ENCODE measurements at places on chromosomes 12 and 14.

- DNase-seq: no peak
These were observed 18.9 kb upstream of the CMKLR1 start for GRCh38 chr12:108357834-108358579.

- no peak for DNase-seq
These were observed 1.7 kb downstream of the CREBL2 start for GRCh38 chr12:12613344-12613743.

GRCh38 chr12:123546281-123546680, 12.8 kb upstream of the RILPL1 start:
- DNase-seq: no peak

- DNase-seq: no peak
These were observed 319.7 kb downstream of the MED13L start for GRCh38 chr12:115957686-115958290.

GRCh38 chr12:85657251-85657650, 179.0 kb downstream of the RASSF9 start:
- no peak for DNase-seq

- DNase-seq: no peak
These were observed 30.0 kb downstream of the SLC38A2 start for GRCh38 chr12:46342562-46343033.

DNA sequence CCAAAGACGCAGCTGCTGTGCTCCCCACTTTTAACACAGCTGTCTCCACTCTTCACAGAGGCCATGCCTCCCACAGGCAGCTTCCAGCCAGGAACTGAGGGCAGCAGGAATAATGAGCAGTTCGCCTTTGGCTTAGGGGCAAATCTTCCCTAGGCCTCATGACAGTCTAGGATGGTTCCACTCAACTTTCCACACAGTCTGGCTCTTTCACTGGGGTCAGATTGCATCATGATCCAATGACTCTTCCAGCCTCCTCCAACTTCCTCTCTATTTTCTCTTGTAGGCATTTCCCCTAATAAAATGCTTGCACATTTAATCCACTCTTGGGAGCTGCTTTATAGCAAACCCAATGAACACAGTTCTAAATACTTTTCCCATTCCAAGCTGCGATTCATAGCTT, 271.6 kb upstream of the ATP2B1 start:
- DNase-seq: no peak

Data from iPS DF 6.9 (cell line).